ENCODE measurements at places on chromosomes 5 and 9.

DNA sequence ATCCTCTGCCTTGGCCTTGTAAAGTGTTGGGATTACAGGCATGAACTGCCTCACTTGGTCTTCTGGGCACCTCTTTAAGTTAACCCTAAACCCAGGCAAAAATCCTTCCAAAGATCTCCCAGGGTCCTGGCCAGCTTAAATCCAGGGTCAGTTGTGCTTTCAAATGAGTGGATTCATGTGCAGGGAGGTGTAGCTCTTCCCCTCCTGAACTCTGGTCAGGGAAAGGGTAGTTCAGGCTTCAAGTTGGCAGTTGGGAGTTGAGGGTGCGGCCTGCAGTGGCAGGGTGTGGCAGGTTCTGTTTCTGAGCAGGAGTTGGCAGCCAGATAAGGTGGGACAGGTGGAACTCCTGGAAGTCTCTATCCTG lies 3.6 kb downstream of the HNRNPAB start:
- DNase-seq: no peak

GRCh38 chr9:134627417-134628353 lies 13.9 kb upstream of the COL5A1 start:
- no peak for DNase-seq

- DNase-seq: no peak
Measured at GRCh38 chr5:151895660-151896030, 29.0 kb downstream of the GLRA1 start.

GRCh38 chr5:81241961-81242648 lies 9.0 kb downstream of the CKMT2 start:
- no peak for DNase-seq

- DNase-seq: no peak
Measured at GRCh38 chr9:76707510-76707909, 56.7 kb upstream of the PCA3 start.

GRCh38 chr5:15823398-15823797 lies 323.4 kb downstream of the FBXL7 start:
- DNase-seq: no peak

- DNase-seq: peak; percentile 81
Measured at GRCh38 chr5:126499853-126500342, 76.7 kb downstream of the GRAMD2B start.

GRCh38 chr9:15299374-15299939 lies 7.6 kb downstream of the TTC39B start:
- DNase-seq: no peak

GRCh38 chr5:88394536-88395175 lies 126.0 kb upstream of the TMEM161B start:
- DNase-seq: no peak

DNA sequence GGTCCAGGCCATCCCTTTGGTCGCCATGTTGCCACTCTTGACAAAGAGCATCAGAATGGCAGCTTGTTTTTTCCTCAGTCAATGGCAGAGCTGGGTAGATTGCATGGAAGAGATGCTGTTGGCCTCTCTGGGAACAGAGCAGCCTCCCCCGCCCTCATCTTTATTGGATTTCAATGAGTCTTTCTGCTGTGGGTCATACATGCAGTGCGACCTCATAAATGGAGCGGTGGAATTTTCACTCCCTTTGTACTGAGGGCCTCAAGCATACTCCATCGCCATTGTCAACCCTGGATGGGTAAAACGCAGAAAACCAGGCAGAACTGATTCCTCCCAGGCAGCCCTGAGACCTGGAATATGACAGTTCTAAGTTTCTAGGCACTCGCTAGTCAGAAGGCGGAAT lies 71.8 kb downstream of the ZNF618 start:
- DNase-seq: no peak

DNA sequence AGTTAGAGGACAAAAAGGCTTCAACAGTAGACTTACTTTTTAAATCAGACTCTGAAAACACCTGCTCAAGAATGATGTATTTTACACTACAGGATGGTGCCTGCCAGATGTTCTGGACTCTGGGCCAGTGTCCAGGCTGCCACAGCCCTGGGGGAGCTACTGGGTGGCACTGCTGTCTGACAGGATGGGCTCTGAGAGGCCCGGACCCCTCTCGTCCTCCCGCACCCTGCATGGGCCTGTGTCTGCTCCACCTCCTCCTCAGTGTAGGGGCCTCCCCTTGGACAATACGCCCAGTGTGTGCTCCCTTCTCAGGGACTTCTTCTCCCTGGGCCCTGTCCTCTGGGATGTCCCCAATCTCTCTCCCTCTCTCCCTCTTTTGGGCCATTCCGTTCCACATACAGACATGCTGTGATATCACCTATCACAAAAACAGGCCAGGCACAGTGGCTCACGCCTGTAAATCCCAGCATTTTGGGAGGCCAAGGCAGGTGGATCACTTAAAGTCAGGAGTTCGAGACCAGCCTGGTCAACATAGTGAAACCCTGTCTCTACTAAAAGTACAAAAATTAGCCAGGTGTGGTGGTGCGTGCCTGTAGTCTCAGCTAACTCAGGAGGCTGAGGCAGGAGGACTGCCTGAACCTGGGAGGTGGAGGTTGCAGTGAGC lies 23.4 kb downstream of the GFPT2 start:
- DNase-seq: no peak

GRCh38 chr5:73955271-73955846 lies 329.4 kb downstream of the ARHGEF28 start:
- no peak for DNase-seq

DNA sequence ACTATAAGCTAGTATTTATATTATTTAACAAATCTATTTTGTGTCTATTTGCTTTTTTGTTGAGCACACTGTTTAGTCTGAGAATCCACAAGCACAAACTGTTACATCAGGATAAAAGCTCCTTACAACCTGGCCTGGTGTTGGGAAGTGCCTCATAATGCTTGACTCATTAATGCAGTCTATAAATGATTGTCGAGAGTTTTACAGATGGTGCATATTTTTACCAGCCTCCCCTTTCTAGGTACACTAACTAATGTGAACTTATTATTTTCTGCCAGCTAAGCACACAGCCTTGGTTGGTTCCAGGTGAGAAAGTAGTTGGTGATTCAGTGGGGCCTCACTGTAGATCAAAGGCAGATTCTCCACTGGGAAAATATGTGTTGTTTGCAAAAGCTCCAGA lies 151.0 kb upstream of the ADAMTS16 start:
- no peak for DNase-seq

DNA sequence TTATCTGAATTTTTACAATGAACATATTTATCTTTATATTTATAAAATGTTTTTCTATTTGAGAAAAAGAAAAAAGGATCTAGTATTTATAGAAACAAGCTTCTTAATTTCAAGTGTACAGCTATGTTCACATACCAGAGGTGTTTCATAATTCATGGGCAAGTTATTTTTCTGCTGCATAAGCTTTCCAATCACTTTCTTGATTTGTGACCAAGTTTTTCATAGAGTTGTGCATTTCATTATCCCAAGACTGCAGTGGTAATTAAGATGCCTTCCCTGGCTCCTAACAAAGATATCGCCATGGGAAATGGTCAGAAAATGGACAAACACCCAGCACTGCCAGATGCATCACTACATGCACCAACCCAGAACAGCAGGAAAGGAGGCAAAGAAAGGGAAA lies 124.6 kb downstream of the GNAQ start:
- no peak for DNase-seq

DNA sequence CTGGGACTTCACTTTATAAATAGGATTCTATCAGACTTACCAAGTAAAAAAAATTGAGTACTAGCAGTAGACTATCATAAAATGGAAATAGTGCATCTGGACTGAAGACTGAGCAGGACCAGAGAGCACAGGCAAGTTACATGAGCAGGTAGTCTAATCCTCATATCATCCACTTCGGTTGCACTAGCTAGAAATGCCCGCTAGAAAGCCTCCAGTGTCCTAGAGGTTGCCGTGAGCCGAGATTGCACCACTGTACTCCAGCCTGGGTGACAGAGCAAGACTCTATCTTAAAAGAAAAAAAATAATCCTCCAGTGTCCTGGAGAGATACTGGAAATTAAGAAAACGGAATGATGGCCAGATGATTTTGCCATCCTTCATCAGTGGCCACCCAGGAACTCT lies 20.0 kb downstream of the C5orf47 start:
- DNase-seq: no peak

DNA sequence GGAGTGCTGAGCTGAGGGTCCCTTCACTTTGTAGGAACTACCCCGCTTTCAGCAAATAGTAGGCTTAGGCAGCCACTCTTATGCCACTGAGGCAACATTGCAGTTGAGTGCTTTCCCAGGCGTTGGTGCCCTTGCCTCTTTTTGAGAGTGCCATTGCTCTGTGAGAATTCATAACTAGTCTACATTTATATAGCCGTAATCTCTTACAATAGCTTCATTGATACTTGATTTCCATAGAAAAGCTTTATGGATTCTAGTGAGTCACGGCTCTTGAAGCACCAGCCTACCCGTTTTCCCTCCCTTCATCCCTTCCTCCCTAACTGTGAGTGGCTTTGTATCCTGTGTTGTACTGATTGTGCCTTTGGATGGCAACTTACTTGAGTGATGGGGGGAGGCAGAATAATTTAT lies 283.9 kb downstream of the AOPEP start:
- DNase-seq: no peak

- DNase-seq: peak; percentile 10
Measured at GRCh38 chr5:44332285-44332971, 56.8 kb downstream of the FGF10 start.

GRCh38 chr5:142095651-142096330 lies 12.8 kb upstream of the NDFIP1 start:
- no peak for DNase-seq

- DNase-seq: no peak
Measured at GRCh38 chr5:80143491-80143890, 108.3 kb downstream of the THBS4 start.

DNA sequence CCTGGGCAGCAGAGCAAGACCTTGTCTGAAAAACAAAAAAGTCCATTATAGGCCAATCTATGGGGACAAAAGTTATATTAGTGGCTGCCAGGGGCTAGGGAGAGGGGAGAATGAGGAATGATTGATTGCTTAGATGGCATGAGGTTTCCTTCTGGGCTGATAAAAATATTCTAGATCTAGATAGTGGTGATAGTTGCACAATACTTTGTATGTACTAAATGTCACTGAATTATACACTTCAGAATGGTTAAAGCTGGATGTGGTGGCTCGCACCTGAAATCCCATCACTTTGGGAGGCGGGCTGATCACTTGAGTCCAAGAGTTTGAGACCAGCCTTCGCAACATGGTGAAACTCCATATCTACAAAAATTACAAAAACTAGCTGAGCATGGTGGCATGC lies 42.8 kb upstream of the TEX48 start:
- no peak for DNase-seq

DNA sequence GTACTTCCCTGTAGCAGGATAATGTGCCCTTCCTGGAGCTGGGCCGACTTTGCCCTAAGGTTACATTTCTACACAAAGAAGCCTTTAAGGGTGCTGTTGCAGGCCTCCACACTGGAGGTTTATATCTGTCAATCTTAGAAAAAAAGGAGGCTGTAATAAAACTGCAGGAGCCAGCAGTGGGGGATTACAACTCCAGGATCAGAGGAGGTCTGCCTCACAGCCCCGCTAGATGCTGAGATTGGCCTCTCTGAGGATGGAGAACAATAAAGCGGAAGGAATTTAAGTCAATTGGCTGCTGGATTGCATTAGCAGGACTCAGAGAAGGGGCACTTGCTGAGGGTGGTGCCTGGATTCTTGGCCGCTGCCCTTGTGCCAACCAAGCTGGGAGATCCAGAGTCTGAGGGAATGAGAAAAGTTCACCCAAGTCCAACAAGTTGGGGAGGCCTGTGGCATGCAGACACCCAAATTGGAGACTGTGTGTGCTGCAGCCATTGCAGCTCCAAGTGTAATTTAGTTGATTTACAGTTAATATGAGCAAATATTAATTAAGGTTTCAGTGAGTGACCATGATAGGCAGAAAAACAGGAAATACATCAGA lies 99.0 kb upstream of the SSBP2 start:
- no peak for DNase-seq
